ENCODE measurements at places on chromosomes 16 and 17.
A peak's percentile ranks its signal among the peaks of the same experiment; 100 is the strongest.

DNA sequence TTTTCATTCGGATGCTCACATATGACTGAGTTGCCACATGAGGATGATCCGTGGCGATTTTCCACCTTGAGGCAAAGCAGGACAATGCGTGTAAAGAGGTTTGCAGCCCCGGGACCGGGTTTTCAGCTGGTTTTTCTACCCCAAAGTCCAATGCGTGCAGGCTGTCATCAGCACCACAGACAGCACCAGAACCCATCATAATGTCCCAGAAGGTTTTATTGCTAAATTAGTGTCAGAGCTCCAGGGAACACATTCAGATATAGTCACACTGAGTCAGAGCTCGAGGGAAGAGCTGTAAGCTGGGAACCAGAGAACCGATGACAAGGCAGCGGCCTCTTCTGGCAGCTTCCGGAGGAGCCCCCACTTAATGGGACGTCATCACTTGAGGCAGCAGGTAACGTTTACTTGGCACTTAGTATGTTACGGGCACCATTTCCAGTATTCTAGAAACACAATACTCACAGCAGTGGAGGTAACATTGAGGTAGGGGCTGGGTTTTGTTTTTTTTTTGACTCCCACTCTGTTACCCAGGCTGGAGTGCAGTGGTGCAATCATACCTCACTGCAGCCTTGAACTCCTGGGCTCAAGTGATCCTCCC, 8.9 kb upstream of the NAGPA start:
- DNase-seq = no peak

DNA sequence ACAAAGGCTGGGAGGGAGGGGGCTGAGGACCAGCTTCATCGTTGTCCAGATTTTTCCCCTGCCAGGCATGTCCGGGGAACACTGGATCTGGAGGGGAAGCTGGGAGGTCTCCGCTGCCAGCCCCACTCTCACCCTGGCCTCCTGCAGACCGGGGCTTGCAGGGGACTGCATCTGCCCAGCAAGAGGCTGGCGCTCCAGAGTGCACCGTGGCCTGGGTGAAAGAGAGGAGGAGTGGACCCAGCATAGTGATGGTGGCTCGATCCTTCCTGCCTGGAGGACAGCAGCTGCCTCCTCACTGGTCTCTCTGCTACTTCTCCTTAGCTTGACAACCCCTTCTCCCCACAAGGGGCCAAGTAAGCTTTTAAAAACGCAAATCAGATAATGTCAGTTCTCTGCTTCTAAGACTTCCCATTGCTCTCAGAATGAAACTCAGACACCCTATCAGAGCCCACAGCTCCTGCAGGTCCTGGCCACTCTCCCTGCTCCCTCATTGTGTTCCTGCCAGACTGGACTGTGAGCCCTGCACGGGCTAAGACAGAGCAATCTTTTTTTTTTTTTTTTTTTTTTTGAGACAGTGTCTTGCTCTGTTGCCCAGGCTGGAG, 15.0 kb downstream of the CPNE2 start:
- no peak for DNase-seq

GRCh38 chr17:77451894-77452852, 311.4 kb downstream of the SEC14L1 start:
- peak; percentile 46 for DNase-seq

DNA sequence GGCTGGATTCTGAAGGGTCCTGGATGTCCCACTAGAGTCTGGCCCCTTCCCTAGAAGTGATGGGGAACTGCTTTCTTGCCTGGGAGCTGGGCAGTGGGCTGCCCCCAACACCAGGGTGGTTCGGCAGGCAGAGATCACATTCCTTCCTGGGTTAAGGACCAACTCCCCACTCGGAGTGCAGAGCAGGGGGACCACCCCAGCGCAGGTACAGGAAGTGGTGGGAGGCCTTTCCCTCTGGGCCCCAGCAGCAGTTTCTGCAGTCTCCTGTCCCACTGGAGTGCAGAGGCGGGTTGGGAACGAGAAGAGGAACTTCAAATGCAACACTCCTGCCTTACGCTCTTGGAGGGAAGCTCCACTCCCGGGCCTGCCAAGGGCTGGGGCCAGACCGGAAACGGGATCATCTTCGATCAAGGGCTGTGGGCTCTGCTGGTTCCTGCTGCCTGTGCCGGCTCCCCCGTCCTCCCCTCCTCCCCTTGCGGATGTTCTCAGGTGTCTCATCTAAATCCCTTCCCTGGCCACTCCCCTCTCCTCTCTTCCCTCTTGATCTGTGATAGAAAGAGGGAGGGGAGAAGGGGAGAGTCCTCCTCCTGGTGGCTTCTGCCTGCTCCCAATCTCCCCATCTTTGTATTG, 9.0 kb upstream of the NGFR start:
- no peak for DNase-seq

DNA sequence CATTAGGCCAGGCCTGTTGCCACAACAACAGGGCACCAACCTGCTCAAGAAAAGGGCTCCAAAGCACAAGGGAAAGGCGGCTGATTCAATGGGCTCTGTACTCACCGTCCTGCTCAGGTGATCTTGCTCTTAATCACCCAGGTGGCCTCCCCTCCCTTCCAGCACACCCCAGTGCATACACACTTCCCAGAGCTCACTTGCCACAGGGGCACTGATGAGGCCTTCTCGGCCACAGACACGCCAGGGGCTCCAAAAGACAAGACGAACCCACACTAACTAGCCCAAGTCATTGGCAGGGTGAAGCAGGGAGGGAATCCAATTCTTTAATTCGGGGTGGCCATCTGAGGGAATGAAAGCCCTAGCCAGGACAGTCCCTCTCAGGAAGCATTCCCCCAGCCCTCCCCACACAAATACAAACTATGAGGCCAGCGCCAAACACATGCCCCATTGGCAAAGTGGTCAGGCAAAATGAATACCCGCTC, 1.4 kb downstream of the MYO18A start:
- no peak for DNase-seq

- peak; percentile 22 for DNase-seq
Measured at GRCh38 chr16:318628-319027, 33.9 kb downstream of the AXIN1 start.

- DNase-seq = no peak
Measured at GRCh38 chr16:50464325-50465290, 83.6 kb upstream of the NKD1 start.

- no peak for DNase-seq
Measured at GRCh38 chr17:4497101-4497824, 1.4 kb upstream of the SPNS2 start.

DNA sequence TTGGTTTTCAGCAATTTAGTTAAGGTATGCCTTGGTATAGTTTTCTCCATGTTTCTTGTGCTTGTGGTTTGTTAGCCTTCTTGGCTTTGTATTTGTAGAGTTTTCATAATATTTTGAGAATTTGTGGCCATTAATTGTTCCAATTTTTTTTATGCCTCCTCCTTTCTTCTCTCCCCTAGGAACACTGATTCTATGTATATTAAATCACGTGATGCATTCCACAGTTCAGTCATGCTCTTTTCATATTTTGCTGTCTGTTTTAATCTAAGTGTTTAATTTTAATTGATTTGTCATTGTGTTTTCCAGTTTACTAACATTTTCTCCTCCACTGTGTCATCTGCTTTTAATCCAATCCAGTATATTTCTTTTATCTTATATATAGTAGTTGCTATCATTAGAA, 263.6 kb downstream of the SHISA9 start:
- no peak for DNase-seq

DNA sequence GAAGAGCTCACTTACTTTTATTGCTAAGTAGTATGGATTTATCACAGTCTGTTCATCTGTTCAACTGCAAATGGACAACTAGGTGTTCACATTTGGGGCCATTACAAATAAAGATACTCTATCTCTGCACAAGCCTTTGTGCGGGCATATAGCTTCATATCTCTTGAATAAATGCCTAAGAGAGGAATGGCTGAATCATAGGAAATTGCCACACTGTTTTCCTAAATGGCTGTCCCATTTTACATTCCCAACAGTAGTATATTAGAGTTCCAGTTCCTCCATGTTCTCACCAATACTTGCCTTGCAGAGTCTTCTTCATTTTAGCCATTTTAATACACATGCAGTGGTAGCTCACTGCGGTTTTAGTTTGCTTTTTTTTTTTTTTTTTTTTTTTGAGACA, 20.5 kb downstream of the NSMCE1 start:
- DNase-seq = no peak

- no peak for DNase-seq
Measured at GRCh38 chr16:79801646-79802045, 201.1 kb upstream of the MAF start.

DNA sequence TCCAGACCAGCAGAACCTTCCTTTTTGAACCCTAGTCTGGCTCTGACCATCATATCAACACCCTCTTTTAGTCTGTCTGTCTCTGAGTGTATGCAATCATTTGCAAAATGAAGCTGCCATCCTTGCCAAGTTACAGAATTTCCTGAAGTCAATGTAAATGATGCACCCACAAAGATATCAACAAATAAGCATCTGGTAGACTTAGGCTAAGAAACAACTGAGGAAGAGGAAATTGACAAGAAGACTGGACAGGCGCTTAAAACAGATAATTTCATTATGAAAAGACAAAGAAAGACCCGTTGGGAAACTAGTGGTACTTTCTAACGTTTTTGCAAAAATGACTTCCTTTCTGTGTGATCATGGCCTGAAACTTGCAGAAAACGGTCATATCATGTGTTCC, 24.7 kb upstream of the CIITA start:
- no peak for DNase-seq

- DNase-seq = no peak
Measured at GRCh38 chr16:14283786-14284185, 212.7 kb downstream of the MRTFB start.
